ENCODE measurements at places on chromosomes 1 and 21.

DNA sequence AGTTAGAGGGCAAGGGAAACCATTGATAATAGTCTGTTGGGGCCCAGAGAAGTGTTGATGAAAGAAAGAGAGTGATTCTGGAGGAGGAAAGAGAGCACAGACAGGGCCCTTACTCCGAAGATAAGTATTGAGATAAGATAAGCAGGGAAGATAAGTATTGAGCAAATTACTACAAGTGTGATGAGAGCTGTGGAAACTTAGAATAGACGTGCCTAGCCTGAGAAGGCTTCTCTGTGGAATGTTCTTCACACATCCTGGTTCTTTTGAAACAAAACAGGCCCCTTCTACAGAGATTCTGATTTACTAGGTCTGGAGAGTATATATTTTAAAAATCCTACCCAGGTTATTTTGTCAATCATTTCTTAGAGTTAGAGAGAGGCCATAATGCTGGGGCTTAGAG lies 26.4 kb downstream of the FNBP1L start:
- DNase-seq, result no peak

GRCh38 chr21:46561445-46562090 lies 43.3 kb downstream of the S100B start:
- DNase-seq, result no peak

DNA sequence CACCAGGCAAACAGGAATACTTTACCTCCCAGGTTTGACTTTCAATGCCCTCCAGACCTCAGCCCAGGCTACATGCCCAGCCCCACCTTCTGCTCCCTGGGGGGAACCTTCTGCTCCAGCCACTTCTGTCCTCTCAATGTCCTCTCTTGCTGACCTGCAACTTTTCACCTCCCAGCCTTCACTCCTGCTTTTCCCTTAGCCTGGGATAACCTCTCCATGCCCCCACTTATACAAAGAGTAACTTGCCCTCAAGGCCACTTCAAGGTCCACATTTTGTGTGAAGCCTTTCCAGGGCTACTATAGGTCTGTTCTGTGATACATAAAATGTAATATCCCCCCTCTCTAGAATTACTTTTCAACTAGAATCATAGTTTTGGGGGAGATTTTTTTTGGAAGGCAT lies 21.7 kb downstream of the SERTAD4 start:
- no peak for DNase-seq

- no peak for DNase-seq
These were observed 2151.6 kb downstream of the MRPL39 start for GRCh38 chr21:23455676-23456075.

- no peak for DNase-seq
These were observed 42.0 kb upstream of the ID3 start for GRCh38 chr1:23601135-23601967.
